Left renal cortex interstitium (tissue), 4 donors: ENCODE measurements at places on chromosomes 7 and 10.

DNA sequence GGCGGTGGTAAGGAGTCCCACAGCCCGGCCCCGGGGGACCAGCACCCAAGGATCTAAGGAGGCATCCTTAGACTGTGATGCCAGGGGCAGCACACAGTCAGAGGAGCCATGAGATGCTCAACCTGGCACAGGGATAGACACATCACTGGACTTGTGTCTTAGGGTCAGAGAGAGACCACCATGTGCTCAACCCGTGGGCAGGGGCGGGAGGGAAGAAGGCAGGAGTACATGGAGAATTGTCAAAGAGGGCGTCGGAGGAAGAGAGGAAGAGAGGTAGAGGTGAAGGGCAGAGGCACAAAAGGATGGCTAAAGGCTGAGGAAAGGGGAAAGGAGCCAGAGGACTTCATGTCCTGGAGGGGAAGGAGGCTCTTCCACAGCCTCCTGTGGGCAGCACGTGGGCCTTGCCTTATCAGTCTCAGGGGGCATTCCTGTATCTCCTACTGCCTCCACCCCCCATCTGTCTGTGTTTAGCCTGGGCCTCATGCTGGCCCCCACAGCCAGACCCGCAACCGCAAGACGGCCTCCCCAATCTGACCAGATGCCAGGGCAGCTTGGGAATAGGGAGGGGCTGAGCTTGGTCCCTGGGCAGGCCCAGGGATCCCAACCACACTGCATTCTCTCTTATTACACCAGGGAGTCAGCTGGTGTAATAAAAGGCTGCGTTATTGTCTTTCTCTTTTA, 2.2 kb downstream of the ADCY1 start:
- DNase-seq, result no peak

GRCh38 chr10:22723343-22723779, 9.0 kb upstream of the PIP4K2A start:
- DNase-seq, result no peak

- no peak for DNase-seq
Observed at GRCh38 chr7:51244885-51245284, 71.7 kb downstream of the COBL start.

GRCh38 chr7:158061026-158061630, 526.5 kb downstream of the PTPRN2 start:
- no peak for DNase-seq

- DNase-seq, result no peak
Observed at GRCh38 chr10:7558036-7558435, 108.7 kb downstream of the ITIH5 start.

- DNase-seq, result no peak
Observed at GRCh38 chr10:75347186-75347585, 54.4 kb downstream of the ZNF503 start.

DNA sequence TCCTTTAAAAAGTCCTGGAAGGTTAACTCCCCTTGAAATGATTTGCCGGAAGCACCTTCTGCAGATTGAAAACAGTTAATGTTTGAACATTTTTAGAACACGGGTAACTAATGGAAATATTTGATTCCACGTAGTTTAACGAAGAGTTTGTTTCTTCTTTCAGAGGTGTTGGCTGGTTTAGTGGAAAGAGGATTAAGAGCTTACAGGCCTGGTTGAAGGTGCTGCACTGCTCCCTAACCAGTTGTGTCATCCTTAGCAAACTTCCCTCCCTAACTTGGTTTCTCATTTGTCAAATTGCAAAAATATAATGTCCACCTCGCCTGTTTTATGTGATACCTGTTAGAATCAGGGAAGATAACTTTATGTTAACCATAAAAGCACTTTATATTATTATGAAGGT, 243.0 kb upstream of the FZD8 start:
- DNase-seq, result no peak

GRCh38 chr10:70551971-70552422, 50.5 kb downstream of the PRF1 start:
- no peak for DNase-seq

DNA sequence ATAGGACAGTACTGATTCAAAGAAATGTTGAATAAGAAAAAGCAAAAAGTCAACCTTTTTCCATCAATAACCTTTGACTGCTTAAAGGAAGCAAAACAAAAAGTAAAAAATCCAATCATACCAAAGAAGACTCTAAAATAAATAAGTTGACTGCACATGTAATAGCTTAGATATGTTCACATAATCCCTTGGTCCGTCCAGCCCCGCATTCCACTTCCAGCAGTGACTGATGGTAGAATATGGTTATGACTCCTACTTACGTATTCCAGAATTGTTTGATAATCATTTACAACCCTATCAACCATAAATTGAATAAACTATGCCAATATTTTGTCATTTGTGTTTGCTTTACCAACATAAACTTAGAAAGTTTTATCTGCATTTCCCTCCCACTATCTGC, 77.9 kb downstream of the CTNNA3 start:
- DNase-seq, result no peak

- DNase-seq, result no peak
Observed at GRCh38 chr7:34059136-34059828, 153.9 kb downstream of the BMPER start.

- no peak for DNase-seq
Observed at GRCh38 chr10:59903871-59904270, 2.5 kb downstream of the CCDC6 start.

DNA sequence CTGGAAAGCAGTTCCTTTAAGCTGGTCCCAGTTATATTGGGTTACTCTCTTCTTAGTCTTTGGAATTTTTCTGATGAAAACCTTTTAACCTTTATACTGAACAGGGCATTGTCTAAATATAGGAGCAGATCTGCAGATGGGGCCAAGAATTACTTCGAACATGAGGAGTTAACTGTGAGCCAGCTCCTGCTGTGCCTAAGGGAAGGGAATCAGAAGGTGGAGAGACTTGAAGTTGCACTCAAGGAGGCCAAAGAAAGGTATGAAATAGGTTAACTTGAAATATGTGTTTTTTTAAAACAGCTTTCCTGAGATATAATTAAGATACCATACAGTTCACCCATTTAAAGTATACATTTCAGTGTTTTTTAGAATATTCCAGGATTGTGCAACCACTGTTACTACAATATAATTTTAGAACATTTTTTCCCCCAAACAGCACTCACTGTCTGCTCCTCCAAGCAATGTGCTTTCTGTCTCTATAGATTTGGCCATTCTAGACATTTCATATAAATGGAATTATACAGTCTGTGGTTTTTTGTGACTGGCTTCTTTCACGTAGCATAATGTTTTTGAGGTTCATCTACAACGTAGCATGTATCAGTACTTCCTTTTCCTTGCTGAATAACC, 18.9 kb downstream of the OPTN start:
- no peak for DNase-seq

DNA sequence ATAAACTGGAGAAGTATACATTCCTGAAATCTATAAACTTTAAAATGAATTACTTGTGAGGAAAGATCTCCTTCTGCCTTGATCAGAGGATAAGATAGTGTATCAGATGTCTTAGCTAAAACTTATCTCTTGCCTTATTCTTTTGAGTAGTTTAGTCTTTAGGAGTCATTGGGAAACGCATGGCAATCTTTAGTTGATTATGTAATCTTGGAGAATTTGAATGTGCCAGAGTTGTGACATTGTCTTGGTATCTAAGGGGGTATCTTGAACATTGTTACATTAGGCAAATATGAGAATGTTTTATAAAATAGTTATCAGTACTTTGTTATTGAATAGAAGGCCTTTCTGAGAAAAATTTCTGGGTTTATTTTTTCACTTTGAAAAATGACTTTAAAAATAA, 61.6 kb upstream of the ADRA2A start:
- no peak for DNase-seq

DNA sequence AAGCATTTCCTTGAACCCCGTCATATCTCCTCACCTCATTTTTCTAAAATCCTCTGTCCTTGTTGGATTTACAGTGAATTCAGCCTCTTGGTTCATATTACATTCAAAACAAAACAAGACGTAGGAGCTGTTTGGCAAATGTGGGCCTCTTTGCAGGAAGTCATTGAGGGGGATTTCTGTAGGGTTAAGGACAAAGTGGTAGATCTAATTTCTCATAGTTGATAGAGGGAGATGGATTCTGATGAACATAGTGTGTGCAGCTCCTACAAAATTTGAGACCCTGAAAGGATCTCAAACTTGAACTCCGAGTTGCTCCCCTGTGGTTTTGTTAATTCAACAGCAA, 682 bp downstream of the TBXAS1 start:
- no peak for DNase-seq

- DNase-seq, result no peak
Observed at GRCh38 chr7:75888464-75889222, 9.8 kb downstream of the RHBDD2 start.

GRCh38 chr10:1049425-1049958, 573 bp upstream of the IDI1 start:
- DNase-seq, result no peak

GRCh38 chr7:139023076-139023475, 12.8 kb downstream of the ZC3HAV1L start:
- no peak for DNase-seq

DNA sequence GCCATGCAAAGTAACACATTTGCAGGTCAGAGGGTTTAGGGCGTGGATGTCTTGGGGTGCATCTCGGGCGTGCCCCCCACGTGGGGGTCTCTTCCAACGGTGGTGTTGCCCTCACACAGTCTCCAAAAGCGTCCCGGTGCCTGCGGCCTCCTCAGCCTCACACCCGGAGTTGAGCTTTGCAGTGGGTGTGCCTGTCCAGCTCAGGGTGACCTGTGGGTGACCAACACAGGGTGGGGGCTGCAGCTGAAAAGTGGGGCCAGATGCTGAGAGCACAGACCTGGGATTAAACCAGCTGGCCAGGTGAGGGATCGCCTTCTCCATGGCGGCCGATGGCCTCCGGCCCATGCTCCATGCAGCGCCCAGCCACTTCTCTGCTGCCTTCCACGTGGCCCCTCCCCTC, 63.1 kb downstream of the PWWP2B start:
- DNase-seq, result no peak

DNA sequence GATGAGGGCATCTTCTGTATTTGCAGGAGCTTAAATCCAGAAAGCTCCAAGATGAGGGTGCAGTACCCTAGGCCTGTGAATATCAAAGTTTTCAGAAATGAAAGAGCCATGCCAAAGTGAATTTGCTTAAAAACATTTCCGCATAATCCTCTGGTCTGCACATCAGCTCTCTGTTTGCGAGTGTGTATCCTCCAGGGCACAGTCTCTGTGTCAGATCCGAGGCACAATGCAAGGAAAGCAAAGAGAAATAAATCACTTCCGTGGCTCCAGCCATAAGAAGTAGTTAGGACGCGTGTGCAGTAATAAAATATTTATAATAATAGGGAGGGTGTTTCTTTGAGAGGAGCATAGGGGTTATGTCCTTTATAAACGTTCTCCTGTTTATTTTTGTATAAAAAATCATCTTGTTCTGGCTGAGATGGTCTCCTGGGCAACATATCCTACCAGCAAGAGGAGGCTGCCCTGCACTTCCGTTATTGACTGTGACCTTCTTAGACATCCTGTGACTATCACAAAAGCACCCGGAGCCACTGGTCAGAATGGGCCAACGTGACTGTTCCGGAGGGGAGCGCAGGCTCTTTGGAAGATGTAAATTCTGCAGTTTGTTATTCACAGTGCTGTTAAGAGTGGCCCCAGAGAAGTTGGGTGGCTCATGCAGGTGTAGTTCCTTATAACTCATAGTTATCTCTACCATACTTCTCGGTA, 667.6 kb upstream of the FOXK1 start:
- no peak for DNase-seq

DNA sequence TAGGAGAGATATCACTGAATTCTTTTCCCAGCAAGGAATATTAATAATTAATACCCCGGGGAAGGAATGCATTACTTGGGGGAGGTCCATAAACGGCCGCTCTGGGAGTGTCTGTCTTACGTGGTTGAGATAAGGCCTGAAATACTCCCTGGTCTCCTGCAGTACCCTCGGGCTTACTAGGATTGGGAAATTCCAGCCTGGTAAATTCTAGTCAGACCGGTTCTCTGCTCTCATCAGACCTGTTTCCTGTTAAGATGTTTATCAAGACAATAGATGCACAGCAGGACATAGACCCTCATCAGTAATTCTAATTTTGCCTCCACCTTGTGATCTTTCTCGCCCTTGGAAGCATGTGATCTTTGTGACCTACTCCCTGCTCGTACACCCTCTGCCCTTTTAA, 162.8 kb upstream of the KCND2 start:
- DNase-seq, result no peak

DNA sequence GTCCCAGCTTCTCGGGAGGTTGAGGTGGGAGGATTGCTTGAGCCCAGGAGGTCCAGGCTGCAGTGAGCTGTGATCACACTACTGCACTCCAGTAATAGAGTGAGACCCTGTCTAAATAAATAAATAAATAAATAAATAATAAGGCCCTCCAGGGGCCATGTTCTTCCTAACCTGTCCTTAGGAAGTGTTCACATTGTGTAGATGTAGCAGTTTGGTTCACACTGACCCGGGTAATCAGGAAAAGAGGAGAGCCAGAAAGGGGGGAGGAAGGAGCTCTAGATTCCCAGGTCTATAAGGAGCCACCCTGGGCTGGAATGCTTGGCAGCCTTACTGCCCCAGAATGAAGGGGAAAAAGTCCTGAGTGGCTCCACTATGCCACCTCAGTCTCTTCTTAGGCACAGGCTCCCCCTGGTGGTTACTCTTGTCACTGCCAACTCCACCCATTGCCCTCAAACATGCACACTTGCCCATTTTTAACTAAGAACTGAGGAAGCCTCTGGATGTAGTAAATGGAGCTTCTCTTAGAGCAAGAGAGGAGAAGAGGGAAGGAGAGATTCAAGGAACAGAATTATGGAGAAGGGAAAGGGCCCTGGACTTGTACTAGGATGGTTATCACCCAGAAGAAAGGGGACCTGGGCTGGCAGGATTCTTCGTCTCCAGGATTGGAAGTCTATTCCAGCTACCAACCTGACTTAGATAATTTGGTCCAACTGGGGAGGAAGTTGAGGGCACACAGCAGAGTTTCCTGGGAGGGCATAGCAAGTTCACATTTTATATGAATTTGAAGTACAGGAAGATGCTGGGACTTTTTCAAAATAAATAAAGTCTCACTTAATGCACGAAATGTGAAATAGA, 7.8 kb downstream of the HPS6 start:
- DNase-seq, result peak; percentile 52

GRCh38 chr10:95810198-95810976, 54.4 kb downstream of the ENTPD1 start:
- DNase-seq, result no peak

GRCh38 chr10:6128591-6129251, 39.9 kb downstream of the RBM17 start:
- DNase-seq, result no peak

DNA sequence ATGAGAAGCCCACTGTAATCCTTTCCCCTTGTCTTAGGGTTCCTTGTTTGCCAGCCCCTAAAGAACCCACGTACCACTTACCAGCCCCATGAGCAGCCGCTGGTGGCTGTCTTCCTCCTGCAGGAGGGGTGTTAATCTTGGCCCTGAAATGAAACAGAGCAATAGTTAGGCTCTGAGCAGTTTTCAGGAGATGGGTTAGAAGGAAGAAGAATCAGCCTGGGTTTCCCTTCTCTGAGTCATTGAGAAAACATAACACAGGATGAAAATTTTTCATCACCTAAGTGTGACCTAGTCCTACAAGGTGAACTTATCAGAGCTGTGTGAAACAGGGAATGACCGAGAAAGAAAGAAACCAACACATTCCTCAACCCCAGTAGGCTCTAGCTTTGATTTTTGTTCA, 90.0 kb downstream of the GSAP start:
- no peak for DNase-seq
